ENCODE measurements at places on chromosomes 12 and 14.
A peak's percentile ranks its signal among the peaks of the same experiment; 100 is the strongest.

- no peak for DNase-seq
These were observed 90.8 kb downstream of the SSPN start for GRCh38 chr12:26286186-26286585.

- no peak for DNase-seq
These were observed 797.4 kb upstream of the FBXO33 start for GRCh38 chr14:40229676-40230075.

DNA sequence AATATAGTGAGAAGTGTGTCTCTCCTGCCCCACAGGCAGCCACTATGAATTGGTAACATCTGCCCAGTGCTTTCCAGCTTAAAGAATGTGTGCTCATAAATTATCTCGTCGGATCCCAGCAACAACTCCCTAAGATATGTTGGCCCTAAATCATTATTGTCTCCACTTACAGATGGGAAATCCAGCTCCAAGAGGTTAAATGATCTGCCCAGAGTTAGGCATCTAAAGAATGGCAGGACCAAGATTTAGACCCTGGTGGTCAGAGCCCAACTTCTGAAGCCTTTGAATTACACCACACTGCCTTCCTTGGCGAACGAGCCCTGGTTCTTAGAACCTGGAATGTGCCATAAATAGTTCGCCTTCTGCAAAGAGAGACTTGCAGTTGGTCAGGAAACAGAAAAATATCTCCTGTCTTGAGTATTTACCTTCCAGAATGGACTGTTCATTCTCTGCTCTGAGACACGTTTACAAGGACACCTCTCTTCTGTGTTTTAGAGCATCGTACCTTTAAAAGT, 20.1 kb upstream of the PLEK2 start:
- DNase-seq: no peak

DNA sequence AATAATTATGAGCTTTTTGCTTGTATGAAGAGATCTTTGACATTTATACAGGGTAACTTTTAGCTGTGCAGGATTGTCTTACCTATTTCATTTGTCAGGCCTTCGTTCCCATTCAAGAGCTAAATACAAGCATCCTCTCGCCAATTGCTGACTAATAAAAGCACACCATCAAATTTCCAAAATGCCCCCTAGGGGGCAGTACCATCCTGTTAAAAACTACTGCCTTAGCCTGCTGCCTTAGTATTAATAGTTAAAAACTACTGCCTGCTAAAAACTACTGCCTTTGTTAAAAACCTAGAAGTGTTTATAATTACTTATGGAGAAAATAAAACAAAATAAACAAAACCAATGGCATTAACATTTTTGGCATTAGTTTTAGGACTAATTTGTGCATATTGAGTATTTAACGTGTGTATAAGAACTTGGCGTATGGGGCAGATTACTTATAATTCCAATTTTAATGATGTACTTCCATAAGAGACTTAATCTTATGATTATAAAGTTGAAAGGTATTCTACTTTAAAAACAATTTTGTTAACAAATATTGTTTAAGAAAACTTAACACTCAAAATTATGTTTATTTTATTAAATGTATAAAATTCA, 3.0 kb upstream of the IFI27L2 start:
- peak; percentile 47 for DNase-seq
